AG10803 (cell line): ENCODE measurements at places on chromosomes 16 and 17.

DNA sequence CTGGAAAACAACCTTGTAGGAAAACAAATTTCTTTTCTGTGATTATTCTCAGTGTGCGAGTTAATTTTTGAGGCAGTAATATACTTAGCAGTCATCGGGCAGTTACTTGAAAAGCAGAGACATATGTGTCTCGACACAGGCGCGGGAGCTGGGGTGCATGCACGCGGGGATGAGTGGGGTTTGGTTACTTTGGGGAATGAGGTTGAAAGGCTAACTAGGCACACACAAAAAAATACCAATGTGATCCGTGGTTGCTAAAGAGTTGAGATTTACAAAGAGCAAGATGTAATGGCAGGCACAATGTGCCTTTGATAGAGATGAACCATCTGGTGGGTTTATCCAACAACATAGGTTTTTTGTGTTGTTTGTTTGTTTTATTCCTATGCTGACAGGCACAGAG is 703.8 kb upstream of the EEF2KMT start:
- DNase-seq, result no peak

DNA sequence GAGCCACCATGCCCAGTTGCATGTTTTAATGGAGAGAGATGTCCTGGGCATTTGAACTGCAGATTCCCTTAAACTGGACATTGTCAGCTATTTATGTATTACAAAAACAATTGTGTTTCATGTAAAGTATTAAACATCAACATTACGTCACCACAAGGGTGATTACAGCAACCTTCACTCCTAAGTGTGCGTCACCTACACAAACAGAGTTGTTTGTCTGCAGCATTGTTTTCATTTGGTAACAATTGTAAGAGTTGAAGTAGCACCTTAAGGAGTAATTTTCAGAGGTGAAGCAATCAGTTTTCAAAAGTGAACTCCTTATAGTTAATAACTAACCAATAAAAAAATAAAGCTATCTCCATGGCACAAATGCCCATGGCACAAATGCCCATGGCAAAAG is 271.4 kb downstream of the IRX3 start:
- no peak for DNase-seq

- DNase-seq, result no peak
Measured at GRCh38 chr17:74080656-74081582, 122.6 kb upstream of the RPL38 start.

DNA sequence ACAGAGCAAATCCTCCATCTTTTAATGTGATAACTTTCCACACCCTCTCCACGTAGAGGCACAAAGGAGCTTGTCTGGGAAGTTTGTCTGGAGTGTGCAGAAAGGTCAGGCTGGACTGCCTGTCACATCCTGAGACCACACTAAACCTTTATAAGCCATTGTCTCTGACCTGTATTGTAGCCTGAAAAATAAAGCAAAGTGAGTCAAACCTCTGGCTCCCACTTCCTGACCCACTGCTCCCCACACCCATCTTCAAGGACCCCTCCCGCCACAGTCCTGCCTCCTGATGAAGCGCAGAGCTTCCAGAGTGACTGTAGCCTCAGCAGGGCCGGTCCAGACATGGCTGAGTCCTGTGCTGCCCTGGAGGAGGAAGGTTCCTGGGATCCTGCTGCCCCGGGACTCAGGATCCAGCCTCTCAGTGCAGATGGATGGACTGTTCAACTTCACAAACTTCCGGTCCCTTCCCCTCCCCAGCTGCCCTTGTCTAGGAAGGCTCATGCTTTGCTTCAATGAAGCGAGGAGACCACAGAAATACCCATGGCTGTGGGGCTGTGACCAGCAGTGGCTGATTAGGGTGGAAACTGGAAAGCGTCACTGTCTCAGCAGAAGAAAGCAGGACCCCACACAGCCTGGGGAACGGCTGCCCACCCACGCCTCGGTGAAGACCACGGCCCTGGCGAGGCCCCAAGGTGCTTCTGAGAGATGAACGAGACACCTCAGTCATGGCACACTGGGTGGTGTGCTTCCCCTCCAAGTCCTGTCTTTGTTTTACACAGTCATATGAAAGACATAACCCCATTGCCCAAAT is 30.9 kb upstream of the CLEC18B start:
- no peak for DNase-seq

GRCh38 chr17:46730679-46731078 is 87.8 kb downstream of the WNT3 start:
- no peak for DNase-seq

DNA sequence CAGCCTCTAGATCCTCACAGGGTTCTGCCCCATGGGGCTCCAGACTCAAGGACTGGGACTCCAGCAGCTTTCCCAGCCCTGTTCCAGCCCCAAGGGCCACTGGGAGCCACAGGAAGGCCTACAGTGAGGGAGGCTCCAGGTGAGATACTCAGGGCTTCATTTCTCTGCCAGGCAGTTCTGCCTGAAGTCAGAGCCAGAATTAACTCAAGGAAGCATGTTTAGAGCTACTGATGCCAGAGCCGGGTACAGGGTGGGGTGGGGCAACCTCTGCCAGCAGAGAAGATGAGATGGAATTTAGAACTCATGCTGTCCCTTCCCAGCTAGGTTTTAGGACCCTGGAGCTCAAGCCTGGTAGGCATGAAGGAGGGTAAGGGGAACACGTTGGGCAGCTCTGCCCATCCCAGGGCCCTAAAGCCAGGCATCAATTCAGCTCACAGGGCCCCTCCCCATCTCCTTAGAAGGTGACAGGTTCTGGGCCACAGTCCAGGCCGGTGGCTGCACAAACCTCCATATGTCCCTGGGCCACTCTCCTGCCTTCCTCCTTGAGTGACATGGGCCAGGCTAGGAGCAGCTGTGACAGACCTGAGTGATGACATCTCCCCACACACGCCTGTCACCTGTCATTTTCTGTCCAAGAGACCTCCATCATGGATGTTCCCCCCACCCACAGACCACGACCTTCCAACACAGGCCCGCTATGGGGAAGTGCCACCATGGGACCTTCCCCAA is 24.5 kb upstream of the SPPL2C start:
- DNase-seq, result no peak

DNA sequence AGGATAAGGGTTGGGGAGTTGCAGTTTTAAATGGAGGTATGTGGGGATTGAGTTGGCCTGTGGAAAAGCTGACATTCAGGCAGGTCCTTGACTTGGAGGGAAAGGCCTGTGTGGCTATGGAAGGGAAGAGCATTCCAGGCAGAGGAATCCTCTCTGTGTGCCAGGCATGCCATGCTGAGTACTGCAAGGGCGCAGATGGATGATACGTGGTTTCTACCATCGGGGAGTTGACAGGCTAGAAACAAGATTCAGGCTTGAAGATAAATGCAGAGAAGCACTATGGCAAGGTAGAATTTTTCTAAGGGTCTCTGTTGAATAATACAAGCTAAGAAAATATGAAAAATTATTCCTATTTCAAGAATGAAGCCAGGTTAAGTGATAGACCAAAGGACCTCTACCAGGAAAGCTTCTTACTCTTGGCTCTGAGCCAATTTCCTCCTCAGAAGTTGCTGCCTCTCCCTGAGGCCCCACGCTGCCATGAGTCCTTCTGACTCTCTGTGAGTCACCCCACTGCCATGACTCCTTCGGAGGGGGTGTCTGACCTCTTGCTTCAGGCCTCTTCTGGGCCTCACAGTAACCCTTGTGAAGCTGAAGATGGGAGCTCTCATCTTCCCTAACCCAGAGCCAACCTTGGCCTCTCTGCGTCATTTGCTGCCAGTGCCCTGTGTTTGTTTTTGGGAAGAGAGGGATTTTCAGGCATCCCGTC is 75.8 kb downstream of the WNT3 start:
- peak; percentile 82 for DNase-seq
